NCI-H1436 treated with DMSO at 0.1 percent for 48 hours (cell line): ENCODE measurements at places on chromosomes 16 and 17.

DNA sequence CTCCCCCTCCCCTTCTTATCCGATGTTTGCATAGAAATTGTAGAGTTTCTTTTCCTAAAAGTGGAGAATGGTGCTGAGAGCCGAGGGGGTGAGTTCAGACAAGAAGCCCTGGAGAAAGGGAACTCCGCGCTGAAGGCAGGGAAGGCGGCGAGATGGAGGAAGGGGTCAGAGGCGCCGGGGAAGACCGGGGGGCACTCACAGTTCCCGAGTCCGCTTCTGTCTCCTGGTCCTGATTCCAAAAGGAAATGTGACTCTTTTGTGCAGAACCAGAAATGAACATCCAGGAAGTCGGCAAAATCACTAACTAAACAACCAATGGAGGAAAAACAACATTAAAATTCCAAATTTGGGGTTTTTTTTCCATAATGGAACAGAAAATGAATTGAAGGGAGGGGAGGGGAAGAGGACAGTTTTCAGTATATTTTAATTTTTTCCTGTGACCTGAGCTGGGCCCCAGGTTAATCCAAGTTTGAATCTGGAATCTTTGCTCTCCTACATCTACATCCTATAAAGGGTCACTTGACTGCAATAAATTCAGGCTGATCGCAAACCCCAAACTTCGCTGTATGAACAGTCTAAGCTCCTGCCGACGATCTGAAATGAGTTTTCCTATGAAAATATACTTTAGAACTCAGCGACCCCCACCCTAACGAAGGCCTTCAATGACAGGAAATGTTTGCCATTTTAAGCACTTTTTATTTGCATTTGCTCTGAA lies 252.3 kb downstream of the C16orf95 start:
- DNase-seq, result no peak

DNA sequence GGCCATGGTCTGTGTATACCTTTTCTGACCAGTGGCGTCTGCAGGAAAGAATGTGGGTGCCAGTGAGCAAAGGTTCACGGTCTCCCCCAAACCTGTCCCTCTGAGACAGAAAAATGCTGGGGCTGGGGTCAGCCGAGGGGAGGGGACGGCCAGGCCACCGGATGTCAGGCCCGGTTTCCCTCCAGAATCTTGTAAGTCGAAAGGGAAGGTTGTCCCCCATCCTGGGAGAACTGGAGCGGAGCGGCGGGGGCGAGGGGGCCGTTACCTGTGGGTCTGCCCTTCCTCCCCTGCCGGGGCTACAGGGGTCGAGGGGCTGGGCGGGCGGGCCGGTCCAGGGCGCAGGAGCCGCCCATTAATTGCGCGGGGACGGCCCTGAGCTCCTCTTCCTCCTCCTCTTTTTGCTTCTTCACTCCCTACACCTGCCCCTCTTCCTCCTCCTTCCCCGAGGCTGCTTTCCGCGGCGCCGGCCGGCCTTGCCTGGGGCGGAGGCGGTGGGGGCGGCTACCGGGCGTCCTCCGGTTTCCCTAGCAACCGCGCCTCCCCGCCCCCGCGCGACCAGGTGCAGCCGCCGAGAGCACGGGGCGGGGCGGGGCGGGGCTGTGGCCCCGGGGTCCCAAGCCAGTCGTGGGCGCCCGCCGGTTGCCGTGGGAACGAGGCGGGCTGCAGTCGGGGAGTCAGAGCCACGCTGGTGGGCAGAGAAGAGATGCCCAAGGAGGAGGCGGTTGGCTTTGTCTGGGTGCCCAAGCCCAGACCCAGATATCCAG lies at the start of gene MARCHF10:
MARCHF10 (minus strand) TSS at position 503 of the 764 bp plus-strand sequence. CDS start 6,579 bp downstream, outside the sequence.
- peak; percentile 67 for DNase-seq

GRCh38 chr16:12168074-12169000 lies 191.8 kb downstream of the SNX29 start:
- no peak for DNase-seq

DNA sequence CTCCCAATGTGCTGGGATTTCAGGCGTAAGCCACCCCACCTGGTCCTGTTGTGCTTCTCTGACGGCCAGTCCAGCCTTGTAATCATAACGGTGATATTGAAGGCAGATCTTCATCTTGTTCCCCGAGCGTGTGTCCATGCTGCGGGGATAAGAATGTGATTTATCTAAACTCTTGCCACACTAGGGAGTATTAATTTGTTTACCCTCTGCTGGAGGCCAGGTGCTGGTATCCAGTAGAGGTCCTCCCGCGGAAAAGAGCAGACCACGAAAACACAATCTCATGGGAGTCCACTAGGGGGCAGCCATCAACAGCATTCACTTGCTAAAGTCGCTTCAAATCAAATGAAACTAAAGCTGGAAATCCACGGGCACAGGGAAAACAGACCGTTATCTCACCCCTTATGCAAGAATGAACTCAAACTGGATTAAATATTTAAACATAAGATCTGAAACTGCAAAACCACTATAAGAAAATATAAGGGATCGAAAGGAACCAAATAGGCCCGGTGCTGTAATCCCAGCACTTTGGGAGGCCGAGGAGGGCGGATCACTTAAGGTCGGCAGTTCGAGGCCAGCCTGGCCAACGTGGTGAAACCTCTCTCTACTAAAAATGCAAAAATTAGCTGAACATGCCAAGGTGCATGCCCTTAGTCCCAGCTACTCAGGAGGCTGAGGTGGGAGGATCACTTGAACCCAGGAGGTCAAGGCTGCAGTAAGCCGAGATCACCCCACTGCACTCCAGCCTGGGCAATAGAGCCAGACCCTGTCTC lies 22.3 kb upstream of the RBBP6 start:
- no peak for DNase-seq

GRCh38 chr17:80612997-80613731 lies 68.5 kb downstream of the RPTOR start:
- DNase-seq, result no peak
